Mammary epithelial cell (primary cell): ENCODE measurements at places on chromosomes 2 and 18. TPM values are rescaled to one million over a fixed set of nuclear protein-coding genes. Genes with fewer than 3 reads are reported as not detected.

The GRHL1 gene
- polyA plus RNA-seq = 1.8 TPM

The SNTG2 gene
- not detected for polyA plus RNA-seq

The GYPC gene
- 1.00 TPM for polyA plus RNA-seq

The RAD51AP2 gene
- polyA plus RNA-seq = 0.02 TPM

The EIF5B gene
- 6.0 TPM for polyA plus RNA-seq

The KCNIP3 gene
- polyA plus RNA-seq = 5.4 TPM

The GLB1L gene
- 6.2 TPM for polyA plus RNA-seq

The ST6GAL2 gene
- 0.01 TPM for polyA plus RNA-seq

The TUBB8B gene
- 0.59 TPM for polyA plus RNA-seq
